Renal cortex interstitium (tissue), 15 donors: ENCODE measurements at places on chromosomes 2 and 18. TPM values are rescaled to one million over a fixed set of nuclear protein-coding genes. Genes with fewer than 3 reads are reported as not detected.

Gene SF3B1
- 635 TPM for polyA plus RNA-seq

Gene RTN4
- polyA plus RNA-seq = 316 TPM

Gene SERPINB12
- polyA plus RNA-seq = not detected

Gene COL3A1
- 939 TPM for polyA plus RNA-seq

Gene TMEM182
- 8.8 TPM for polyA plus RNA-seq

Gene TCF23
- polyA plus RNA-seq = 0.78 TPM

GRCh38 chr2:159217676-159218075 lies 68.8 kb downstream of the WDSUB1 start:
- no peak for DNase-seq

DNA sequence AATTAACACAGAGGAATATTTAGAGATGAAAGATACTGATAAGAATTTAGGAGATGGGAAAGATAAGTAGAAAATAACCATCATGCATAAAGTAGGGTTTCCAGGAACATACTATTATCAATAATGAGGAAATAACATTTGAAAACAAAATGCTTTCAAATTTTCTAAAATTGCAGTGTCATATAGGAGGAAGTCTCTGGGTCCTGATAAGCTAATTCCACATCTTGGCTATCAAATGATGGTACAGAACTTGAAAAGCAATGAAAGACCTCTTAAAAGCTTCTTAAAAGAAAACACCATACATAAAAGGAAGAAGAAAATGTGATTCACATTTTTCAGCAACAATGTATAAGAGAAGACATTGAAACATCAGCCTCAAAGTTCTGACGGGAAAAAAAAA lies 1024.8 kb downstream of the TSN start:
- no peak for DNase-seq

- DNase-seq = no peak
These were observed 105.0 kb downstream of the LTBP1 start for GRCh38 chr2:33051586-33052360.

DNA sequence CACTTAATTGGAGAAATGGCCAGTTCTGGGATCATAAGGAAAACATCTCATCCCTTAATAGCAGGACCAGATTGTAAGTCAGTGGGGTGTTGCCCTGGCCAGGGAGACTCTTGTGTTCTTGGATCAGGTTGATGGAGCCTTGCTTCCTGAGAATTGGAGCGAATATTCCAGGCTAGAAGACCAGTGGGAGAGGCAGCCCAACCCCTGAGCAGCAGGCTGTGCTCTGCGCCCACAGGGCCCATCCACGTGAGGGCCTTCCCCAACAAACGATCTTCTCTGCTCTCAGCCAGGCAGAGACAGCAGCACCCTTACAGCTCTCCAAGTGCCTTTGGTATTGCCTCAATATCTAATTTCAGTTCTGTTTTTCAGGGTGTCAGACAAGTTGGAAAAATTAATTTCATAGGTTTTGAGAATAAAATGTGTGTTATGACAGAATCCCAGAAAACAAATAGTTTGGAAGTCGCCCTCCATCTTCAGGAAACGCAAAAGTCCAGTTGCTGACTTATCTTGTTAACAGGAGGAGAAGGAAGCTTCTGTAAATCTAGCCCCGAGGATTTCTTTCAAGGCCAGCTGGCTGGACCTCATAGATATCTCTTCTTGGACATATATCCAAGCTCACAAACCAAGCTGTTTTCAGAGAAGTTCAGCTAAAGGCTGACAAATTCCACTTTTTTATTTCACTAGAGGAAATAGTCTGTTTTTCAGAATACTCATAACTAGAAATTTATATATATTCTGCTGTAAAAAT lies 105.5 kb downstream of the COPS8 start:
- no peak for DNase-seq

DNA sequence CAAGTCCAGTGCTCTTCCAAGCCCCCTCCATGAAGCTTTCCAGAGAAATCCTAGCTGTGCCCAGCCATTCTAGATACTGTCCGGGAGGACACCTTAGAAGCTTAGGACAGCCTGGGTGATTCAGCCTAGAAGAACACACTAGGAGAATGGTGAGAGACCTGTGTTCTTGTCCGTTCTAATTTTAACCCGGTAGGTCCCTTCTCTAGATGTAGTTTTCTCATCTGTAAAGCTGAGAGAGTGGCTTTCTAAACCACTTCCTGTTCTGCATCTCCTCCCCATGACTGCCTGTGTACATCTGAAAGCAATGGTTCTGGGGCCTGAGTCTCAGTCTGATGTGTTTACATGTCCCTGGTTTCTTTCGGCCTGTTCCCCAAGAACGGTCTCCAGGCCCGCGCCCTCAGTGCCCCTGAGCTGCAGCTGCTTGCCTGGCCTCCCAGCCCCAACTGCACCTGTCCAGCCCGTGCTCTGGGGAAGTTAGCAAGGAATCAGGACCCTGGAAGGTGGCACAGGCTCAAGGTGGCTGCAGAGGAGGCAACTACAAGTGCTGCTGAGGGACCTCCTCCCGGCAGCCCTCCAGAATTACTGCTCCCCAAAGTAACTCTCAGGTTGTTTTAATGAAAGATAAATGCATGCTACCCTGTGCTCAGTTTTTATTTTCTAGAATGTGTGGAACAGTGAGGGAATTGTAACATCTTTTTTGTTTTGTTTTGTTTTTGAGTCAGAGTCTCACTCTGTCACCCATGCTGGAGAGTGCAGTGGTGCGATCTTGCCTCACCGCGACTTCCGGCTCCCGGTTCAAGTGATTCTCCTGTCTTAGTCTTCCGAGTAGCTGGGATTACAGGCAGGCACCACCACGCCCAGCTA lies 105.9 kb downstream of the LBH start:
- DNase-seq = no peak

DNA sequence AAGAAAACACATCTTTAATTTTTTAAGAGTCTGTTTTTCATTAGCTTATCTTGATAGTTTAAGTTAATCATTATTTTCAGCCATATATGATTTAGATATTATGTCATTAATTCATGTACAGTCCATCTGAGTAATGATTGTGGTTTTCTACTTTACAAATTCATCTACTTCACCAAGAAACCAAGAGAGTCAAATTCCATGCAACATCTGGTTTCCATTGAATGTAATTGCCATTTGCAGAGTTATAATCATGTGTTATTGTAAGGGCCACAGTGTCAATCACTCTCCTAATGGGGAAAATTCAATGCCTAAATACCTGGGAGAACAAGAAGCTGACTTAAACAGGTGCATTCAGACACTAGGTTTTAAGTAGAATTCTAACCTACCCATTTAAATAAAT lies 217.2 kb upstream of the OSR1 start:
- DNase-seq = no peak

GRCh38 chr2:189113963-189114362 lies 65.6 kb downstream of the COL5A2 start:
- DNase-seq = no peak

- DNase-seq = no peak
These were observed 867.3 kb downstream of the TRIB2 start for GRCh38 chr2:13584020-13584419.

DNA sequence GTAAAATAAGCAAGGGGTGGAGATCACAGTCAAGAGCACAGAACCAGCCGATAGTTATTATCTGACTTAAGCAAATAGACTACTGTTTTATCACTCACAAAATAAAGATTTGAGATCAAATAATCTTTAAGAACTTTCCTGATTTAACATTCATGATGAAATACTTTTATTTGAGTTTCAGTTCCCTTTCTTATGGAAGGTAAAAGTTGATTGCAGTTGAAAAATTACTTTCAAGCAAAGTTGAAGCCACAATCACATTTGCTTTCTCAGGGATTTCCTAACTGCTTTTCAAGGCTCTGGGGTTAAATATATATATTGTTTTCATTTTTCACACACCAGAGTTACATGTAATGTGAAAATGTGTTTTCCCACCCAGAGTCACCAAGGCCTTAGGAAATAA lies 599.5 kb downstream of the KCNJ3 start:
- DNase-seq = no peak

DNA sequence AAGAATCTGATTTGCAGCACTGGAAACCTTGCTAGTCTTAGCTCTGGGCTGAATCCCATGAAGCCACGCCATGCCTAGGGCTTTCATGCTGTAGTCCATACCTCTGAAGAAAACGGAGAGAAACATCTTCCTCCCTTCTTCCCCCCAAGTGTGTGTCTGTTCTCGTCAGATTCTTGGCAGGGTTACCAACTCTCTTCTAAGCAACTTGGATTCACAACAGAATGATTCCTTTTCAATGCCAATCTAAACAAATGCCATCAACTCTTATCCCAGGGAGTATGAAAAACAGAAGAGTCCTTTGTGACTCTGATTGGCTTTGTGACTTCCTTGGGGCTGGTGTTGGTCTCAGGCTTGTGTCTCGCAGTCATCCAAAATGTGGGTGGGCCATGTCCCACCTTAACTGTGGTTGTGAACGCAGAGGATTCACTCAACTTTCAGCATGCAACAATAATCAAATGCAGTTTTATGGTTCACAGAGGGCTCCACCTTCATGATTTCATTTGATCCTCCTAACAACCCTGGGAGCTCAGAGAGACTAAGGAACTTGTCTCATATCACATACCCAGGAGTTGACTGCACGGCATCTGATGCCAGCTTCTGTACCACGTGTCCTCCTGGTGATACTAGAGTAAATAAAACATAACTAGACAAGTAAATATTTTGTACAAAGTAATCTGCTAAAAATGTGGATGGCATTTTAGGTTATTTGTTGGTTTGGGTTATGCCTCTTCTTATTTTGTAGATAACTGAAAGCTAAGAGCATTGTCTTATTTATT lies 186.0 kb upstream of the TNP1 start:
- DNase-seq = no peak

GRCh38 chr2:68375582-68375981 lies 10.5 kb downstream of the PLEK start:
- DNase-seq = no peak

GRCh38 chr2:165911231-165911630 lies 42.3 kb downstream of the TTC21B start:
- no peak for DNase-seq

GRCh38 chr2:68749345-68749744 lies 14.7 kb downstream of the ARHGAP25 start:
- DNase-seq = no peak

- DNase-seq = no peak
These were observed 39.8 kb downstream of the CD302 start for GRCh38 chr2:159758239-159758638.

DNA sequence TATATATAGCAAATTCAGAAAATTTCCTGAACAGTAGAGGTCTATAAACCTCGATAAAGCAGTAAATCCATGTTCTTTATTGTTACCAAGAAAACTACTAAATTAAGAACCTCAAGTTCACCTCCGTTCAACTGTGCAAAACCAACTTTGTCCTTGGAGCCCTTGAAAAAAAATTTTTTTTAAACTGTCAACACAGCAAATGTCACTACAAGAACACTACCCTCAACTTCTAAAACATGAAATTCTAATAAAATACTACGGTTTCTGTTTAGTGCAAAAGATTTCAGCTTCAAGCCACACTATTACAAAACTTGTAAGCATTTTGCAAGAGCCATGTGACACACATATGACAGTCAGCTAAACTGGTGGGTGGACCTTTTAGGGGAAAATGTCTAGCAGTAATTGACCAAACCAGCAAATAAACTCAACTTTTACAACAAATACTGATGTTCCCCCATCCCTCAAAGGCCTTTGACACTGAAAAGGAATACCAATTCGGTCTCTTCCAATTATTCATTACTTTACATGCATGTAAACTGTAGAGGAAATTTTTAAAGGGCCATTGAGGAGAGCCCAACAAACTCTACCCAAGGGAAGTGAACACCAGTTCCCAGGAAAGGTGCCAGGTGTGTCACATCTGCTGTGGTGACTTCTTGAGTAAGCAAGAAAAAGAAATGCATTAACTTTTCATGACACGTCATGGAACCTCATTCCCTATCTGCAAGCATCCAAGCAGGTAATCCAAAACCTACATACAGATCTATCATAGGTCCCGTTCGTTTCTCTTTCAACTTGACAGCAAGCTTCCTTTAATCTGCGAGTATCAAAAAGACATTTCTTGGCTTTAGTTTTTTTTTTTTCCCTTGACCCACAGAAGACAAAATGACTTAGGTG lies 1.4 kb downstream of the RAB1A start:
- no peak for DNase-seq

DNA sequence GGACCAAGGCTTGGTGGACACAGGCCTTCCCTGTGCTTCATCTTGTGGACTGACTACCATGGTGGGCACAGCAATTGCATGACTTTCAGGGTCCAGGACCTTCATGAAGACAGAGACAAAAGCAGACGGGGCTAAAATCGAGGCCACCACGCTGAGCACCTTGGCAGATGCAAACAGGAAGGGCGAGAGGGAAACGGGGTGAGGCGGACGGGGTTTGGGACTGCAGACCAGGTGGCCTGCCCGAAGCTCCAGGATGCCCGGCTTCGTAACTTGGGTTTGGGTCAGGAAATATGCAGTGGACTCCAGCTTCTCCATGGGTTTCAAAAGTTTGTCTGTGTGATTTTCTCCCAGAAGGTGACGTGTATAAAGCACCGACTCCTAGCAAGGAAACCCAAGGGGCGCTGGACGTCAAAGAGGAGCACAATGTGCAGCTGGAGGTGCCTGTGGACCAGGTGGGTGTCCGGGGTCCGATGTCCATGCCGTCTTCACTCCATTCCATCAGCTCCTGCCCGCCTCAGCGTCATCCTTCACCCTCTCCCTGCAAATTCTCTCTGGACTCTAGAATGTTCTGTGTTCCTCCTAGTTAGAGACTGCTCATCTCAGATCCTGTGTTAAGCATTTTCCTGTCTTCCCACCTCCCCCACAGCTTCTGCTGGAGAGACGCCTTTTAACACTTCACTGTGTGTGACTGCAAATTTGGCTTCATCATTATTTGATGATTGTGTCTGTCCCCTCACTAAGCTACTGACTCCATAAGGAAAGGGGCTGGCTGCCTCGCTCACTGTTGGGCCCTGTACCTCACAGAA lies 65.8 kb downstream of the DCDC2C start:
- DNase-seq = no peak

DNA sequence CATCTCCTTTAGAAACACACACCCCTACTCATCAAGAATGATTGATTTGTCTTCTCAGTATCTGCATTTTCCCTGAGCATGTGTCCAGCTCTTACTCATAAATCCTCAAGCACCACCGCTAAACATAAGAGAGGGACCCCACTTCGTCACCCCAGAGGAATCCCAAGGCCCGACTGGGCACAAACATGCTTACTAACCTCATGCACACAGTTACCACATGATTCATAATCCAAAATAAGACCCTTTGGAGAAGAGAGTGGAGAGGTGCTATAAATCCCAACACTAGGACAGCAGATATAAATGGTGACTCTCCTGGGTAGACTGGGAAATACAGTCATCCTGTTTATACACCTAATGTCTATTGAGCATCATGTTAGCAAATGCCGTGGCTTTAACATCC lies 843.2 kb upstream of the ID2 start:
- no peak for DNase-seq

- DNase-seq = no peak
These were observed 41.5 kb downstream of the ODC1 start for GRCh38 chr2:10406491-10407188.
